ENCODE measurements at places on chromosomes 6 and 20.
A peak's percentile ranks its signal among the peaks of the same experiment; 100 is the strongest.

- DNase-seq, result no peak
These were observed 113.3 kb downstream of the CRYBG1 start for GRCh38 chr6:106473812-106474211.

DNA sequence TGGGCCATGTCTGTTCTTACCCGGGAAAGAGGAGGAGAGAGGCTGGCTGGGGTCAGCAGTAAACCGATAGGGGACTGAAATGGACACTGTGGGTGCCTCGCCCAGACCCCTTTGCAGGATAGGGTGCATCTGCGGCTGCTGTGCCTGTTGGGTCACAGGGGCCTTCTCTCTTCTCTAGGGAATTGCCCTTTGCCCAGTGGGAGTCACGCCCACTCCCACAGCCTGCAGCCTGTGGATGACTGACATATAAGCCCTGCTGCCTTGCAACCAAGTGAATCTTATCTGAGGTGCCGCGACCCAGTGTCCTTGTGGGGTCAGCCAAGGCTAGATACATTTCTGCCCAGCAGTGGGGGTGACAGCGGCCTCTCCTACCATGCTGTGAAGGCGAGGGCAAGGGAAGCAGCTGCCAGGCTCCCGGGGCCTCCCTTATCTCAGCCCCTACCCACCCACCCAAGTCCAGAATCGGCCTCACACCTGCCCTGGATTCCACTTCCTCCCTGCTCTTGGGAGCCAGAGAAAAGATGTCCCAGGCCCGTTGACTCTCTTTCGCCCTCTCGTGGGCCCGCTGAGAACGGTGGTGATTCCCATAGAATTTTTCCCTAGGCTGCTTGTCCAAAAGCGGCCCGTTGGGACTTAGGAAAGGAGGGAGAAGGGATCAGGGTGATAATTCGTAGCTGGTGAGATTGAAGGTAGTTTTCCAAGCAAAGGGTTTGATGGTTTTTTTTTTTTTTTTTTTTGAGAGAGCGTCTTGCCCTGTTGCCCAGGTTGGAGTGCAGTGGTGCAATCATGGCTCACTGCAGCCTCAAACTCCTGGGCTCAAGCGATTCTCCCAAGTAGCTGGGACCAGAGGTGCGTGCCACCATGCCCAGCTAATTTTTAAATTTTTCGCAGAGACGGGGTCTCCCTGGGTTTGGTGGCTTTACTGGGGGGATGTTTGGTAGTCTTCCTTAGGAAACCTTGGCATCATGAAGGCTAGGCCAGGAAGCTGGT lies 76.4 kb upstream of the RNF24 start:
- DNase-seq, result no peak

DNA sequence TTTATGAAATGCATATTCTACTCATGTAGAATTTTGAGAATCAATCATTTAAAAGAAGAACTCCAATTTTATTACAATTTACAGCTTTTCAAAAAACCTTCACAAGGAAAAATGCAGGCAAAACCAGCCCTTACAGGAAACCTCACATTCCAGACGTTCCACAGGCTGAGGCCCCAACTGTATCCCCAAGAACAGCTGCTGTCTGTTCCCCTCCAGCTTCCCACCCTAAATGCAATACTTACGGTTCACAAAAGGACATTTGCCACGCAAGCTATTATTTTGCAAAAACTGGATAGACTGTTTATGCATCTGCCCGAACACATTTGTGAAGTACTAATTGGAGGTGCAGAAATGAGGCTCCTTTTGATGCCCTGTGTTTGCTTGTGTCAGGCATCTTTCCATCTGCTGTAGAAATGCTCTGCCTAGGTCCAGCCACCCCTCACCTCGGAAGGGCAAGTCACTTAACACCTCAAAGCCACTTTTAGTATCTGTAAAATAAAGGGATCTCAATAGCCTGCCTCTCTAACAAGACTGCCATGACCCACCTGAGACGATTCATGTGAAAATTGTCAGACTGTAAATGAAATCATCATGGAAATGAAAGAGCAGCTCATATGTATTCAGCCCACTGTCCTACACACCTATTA lies 26.5 kb downstream of the PDE10A start:
- no peak for DNase-seq

- DNase-seq, result no peak
These were observed 57.7 kb downstream of the RNF217 start for GRCh38 chr6:125019918-125020317.

GRCh38 chr20:61758564-61759200 lies 307.0 kb downstream of the TAF4 start:
- no peak for DNase-seq

DNA sequence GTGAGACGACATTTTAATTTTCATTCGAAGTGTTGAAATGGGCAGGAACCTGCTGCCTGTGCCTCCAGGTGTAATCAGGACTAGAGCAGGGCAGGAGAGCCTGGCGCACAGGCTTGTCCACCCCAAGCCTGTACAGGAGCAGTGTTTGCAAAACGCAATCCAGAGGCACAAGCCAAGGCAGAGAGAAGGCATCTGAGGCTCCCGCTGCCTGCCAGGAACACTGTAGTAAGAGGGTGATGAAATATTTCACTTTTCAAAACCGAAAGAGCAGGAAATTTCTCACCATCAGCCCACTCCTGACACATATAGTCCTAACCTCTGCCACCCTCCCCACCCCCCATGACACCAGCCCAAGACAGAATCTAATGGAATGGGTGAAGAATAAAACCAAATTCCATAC lies 132.5 kb downstream of the RTN4IP1 start:
- DNase-seq, result no peak

DNA sequence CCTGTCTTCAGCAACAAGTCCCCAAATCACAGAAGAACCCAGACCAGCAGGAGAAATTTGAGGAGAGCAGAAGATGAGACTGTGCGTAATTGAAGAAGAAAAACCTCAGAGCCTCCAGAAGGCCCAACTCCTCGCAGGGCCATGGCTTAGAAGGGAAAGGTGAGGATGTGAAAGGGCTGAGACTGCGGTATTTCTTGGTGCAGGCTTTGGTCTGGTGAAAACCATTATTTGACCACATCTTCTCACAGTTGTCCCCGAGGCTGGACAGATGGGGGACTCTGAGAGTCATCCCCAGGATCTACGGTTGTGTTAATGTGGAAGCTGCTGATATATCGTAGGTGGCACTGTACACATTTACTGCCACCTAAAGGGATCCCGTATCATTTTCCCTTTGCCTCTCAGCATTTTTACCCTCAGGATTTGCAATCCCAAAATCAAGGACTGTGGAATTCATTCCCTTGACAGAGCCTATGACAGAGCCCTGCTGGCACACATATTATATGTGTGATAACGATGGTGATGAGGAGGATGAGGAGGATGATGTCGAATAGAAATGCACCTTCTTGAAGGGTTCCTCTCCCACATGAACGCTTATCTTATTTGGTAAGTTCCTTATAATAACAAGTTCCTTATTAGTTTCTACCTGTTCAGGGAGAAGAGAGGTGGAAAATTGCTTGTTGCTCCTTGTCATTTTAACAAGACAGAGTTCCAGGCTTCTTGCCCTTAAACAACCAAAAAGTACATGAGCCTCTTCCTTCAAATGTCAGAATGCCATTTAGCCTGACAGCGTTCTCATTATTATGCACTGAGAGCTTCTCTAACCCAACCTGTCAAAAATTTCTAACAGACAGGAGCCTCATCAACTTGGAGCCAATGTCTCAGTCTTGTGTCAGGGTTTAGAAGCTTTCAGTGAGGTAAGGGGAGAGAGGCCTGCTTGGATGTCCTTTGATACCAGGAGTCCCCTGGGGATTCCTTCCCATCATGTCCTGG lies 135.8 kb downstream of the PXDC1 start:
- DNase-seq, result no peak

- DNase-seq, result no peak
These were observed 41.1 kb downstream of the EZR start for GRCh38 chr6:158778005-158778527.

- peak; percentile 93 for DNase-seq
These were observed at the start of gene NANP for GRCh38 chr20:25623736-25624499. TSS of gene NANP (minus strand) at chr20:25624014. CDS start at chr20:25623948, 66 bp downstream.

DNA sequence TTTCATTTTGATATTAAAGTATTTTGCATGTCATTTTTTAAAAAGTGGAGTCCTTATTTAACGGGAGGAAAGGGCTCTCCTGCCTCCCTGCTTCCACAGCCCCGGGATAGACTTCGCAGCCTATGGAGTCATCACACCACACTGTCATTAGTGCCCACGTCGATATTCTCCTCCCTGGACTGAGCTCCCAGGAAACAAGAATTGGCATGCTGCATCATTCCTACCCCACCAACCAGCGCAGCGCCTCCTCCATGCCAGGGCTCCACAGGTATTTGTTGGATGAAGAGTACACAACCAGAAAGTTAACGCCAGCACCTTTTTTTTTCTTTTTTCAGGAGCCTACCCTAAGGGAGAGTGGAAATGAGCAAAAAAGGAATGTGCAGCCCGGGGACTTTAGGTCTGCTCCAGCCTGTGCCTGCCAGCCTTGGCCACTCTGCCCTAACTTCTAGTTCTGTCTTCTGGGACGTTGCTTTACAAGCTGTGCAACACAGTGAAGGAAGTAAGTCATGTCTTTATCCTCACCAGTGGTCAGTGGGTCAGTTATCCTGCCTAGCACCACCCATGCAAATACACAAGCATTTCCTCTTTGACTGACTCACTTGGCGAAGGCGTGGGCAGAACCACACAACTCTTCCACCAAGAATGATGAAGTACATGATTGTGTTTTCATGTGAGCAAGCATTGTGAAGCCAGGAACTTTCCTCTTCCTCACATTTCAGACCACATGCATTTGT lies 180.7 kb upstream of the UST start:
- peak; percentile 81 for DNase-seq

DNA sequence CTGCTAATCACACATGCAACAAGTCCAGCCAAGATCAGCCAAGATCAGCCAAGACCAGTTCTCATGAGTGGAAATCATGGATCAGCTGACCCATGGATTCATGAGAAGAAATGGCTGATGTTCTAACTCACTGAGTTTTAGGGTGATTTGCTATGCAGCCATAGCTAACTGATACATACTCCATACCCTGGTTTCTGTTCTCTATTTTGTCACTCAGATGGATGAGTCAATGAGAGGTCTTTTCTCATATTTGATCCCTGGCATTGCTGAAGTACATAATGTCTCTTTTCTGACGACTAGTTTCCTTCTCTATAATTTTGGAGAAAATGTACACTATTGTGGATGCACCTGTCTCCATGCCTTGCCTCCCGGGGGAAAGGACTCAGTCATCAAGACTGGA lies 118.4 kb upstream of the LY86 start:
- DNase-seq, result no peak

- no peak for DNase-seq
These were observed 107.0 kb upstream of the SMLR1 start for GRCh38 chr6:130720076-130720715.
